ENCODE measurements at places on chromosomes 4 and X.

DNA sequence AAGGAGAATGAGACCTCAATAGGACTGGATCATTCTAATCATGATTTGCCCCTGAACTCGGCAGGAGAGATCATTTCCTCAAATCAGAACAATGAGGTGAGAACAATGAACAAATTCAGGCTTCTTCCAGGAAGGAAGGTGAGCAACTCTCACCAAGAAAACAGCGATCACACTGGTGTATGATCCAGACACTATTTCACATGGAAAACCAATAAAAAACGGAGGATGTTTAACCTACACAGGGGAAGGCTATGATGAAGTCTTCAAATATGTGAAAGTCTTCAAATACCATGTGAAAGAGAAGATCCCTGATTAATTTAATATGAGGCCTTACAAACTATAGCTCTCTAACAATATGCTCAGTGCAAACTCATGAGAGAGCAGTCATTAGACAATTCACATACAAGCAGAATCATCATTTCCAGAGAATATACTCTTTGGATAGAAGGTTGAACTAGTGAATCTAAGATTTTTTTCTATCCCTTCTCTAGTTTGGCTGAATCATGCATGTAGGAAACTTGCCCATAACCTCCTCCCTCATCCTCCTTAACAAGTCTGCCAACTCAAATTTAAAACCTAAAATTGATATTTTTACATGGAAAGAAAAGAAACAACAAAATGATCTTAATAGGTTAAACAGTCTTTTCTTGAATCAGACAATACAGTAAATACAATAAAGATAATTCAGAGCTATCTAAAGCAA, 122.5 kb downstream of the ADAMTS3 start:
- no peak for DNase-seq

DNA sequence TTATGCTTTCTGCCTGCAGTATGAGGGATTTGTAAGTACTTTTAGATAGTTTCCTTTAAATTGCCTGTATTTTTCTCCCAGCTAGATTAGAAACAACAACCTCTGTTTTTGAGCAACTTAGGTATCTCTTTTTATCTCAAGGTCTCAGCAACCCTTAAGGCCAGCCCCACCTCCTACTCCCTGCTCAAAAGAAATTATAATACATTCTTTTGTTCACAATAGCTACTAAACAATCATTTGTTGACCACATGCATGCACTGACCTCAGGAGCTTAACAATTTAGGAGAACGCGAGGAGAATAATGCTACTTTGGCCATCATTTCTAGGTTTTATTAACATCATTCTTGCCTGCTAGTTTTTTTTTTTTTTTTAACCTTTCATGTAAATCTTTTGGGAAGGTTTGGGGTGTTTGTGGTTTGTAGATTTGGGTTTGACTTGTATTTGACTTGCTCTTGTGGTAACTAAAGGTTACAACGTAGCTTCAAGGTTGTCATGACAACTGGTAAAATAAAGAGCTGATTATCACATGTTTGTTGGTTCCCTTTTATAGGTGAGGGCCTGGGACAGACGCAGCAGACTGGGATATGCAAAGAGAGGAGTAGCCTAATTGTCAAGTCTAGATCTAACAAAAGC, 145.4 kb upstream of the PLAC1 start:
- no peak for DNase-seq

DNA sequence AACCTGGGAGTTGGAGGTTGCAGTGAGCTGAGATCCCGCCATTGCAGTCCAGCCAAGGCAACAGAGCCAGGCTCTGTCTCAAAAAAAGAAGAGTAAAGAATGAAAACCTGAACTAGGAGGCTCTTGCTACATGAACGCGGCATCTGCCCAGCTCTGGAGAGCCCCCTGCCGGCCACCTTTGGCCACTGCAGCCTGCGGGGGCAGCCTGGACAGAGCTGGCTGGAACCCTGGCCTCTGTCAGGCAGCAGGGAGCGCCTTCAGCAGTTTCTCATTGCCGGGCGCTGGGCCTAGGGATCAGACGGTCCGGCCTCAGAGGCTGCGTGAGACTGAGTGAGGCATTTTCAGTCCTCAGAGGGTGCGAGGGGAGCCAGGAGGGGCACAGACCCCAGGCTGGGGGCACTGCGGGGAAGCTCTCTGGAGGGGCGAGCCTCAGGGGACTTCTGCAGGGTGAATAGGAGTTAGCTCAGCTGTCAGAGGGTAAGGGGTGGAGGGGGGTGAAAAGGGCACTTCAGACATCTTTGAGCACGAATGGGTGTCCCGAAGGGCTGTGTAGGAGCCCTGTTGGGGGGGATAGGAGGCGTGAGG, 17.5 kb downstream of the DOK7 start:
- peak; percentile 25 for DNase-seq

GRCh38 chr4:121936101-121936500, 15.8 kb downstream of the TRPC3 start:
- DNase-seq, result no peak

DNA sequence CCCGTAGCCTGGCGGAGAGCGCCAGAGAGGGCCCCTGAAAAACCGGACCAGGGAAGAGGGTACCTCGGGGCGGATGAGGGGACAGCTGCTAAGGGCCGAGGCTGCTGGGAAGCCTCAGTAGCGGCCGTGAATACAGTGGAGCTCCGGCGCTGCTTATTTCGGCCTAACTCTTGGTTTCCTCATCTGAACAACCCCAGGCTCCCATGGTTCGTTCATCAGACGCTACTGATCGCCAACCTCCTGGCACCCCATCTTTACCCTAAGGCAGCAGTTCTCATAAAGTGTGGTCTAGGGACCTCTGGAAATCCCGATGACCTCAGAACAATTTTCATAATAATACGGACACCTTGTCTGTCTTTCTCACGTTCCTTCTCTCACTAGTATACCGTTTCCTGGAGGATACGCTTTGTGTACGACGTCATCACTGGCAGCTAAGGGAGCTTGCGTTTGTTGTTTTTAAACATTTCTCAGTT, 645 bp upstream of the RAB28 start:
- DNase-seq, result no peak

GRCh38 chrX:70553516-70553915, 108.9 kb downstream of the DLG3 start:
- no peak for DNase-seq

DNA sequence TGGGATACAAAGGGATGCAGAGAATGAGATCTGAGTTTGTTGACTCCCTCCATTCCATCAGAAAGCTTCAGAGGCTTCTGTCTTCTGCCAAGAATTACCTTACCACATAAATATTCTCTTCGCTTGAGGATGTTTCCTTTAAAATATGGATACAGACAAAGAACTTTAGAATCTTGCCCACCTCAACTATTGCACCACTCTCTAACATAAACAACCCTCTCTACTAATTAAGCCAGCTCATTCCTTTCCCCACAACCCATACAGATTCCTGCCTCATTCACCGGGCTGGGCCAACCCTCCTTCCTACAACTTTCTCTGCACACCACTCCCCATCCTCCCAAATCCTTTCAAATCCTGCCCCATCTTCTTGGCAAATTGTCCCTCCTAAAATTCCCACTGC, 315.8 kb downstream of the RAB28 start:
- DNase-seq, result no peak

GRCh38 chr4:137740141-137740540, 207.8 kb upstream of the PCDH18 start:
- DNase-seq, result no peak

GRCh38 chr4:156981262-156981769, 9.7 kb upstream of the PDGFC start:
- no peak for DNase-seq

DNA sequence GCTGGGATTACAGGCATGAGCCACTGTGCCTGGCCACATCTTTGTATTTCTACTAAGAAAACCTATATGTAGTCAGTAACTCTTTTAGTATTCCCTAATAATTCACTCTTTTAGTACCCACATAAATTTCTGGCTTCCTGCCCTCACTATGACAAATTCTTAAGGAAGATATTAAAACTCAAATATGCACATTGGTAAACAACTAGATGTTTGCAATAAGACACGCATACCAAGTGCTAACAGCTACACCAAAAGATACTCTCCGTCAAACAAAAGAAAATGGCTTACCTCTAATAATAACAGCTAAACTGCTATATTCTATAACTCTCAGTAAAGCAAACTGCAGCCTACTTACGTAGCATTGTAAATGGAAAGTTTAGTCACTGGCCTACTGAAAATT, 6.3 kb downstream of the UBA6 start:
- no peak for DNase-seq

- DNase-seq, result no peak
These were observed 37.2 kb upstream of the FAM9B start for GRCh38 chrX:9071031-9071650.

DNA sequence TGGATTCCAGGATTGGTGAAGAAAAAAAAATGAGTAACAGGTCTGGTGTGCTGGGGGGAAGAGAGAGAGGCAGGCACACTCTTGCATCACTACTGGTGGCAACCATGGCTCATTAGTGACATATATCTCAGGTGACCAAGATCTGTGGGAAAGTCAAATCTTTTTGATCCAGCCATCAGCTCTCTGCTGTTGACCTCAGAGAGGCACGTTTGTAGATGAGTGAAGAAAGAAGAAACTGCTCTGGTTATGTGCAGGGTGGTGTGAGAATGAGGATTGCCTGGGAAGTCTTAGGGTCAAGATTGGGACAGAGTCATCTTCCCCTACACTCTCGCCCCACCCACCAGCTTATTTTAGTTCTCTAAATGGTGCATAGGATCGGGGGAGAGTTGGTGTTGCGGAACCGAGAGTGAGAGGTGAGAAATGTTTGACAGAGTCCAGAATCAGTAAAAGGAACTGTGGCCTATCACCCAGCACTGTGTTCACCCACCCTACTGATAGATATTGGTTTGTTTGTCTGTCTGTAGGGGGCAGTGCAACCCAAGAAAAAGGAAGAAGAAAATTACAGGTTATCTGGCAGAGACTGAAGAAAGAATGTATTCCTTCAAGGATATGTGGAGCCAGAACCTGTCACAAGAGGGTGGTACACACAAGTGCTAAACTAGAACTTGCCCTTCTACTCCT, 21.9 kb downstream of the ARMCX6 start:
- DNase-seq, result no peak

DNA sequence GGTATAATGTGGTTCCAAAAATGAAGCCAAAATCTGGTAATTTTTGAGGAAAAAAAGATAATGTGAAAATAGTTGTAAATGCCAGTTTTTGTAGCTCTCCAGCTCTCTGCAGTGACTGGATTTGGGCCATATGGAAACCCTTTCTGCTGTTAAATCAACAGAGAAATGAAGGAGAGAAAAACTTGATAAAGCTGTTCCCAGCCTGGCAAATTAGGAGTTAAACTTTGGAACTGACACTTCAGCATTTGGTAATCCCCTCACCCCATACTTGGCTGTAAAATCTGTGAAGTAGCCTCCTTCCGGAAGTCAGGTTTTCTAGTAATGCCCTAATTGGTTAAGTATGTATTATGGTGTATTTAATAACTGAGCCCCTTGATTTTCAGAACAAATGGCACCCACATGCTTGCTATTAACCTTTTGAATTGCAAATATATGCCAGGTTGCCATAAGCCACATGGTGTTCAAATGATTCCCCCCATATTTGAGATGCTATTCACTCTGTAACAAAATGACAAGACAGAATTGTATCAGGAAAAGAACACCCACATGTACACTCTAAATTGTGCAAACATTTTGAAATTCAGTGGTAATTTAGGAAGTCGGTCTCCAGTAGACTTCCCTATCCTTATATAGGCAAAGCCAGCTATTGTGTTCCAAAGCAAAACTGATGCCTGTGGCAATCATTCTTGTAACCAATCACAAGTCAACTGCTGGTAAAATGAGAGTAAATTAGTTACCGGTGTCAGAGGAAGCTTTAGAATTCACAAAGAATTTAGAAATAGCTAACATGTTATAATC, 96.3 kb upstream of the ADAMTS3 start:
- no peak for DNase-seq

- DNase-seq, result no peak
These were observed 62.2 kb upstream of the DMD start for GRCh38 chrX:33273535-33273934.

- no peak for DNase-seq
These were observed 1.8 kb upstream of the BCORL1 start for GRCh38 chrX:129980540-129981199.

GRCh38 chr4:121728066-121728465, 31.3 kb upstream of the ANXA5 start:
- no peak for DNase-seq

GRCh38 chr4:187125062-187125461, 401.4 kb upstream of the FAT1 start:
- no peak for DNase-seq

- peak; percentile 8 for DNase-seq
These were observed 1056.2 kb downstream of the DMD start for GRCh38 chrX:32155044-32155638.

DNA sequence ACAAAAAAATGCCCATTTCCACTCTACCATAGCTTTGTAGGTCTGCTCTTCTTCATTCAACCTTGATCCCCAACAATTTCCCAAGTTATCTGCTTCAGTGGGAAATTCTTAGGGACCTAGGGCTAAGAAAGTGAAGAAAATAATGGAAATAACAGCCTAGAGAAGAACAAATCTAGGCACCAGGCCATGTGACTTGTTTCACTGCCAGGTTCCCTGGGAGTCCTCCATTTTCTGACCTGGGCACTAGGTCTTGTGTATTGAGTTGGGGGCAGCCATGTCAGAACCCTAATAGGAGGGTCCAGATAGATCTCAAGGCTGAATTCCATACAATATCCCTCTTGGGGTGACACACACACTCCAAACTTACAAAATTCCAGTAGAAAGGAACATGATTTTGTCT, 194.6 kb upstream of the STK26 start:
- DNase-seq, result no peak

- no peak for DNase-seq
These were observed 15.8 kb downstream of the DCHS2 start for GRCh38 chr4:154475820-154476219.

- DNase-seq, result no peak
These were observed 58.1 kb downstream of the FNIP2 start for GRCh38 chr4:158826882-158827281.

- DNase-seq, result no peak
These were observed 5.1 kb downstream of the SETD7 start for GRCh38 chr4:139550724-139551429.

DNA sequence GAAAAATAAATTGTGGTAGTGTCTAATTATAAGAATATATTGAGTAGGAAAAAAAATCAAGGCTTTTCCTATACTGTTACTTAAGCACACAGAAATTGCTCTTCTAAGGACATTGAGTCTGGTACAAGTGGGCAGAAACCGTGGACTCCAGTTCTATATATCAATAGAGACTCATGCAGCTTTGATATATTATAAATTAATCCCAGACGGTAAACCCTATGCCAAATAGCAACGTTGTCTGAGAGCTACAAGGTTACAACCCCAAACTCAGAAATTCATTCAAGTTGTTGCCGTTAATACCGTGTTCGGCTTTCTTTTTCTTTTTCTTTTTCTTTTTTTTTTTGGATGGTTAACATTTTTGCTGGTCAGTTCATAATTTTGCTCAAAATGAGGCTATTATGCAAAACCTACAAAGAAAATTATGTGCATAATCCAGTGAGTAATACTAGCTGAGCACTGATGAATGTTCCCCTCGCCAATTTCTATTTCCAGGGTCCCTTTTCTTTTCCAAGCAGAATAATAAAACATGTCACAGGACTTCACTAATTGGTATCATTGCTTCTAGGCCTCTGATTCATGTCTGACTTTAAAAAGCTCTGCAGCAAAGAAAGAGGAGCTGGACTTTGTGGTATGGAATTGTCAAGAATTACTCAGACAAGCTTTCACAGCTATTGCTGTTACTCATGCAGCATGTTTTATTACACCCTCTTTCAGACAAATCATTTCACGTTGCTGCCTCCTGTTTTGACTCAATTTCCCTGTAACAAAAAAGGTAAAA, 737.7 kb downstream of the NLGN4X start:
- no peak for DNase-seq

- DNase-seq, result no peak
These were observed 147.2 kb downstream of the GLRA3 start for GRCh38 chr4:174681723-174682300.

Data from nucleus accumbens (tissue), 56 donors.